ENCODE measurements at places on chromosomes 7 and 10.

GRCh38 chr10:78658645-78659597 lies 409.8 kb upstream of the ZMIZ1 start:
- DNase-seq = no peak

- DNase-seq = no peak
Observed at GRCh38 chr10:104304927-104305326, 33.3 kb downstream of the ITPRIP start.

GRCh38 chr7:64884913-64885370 lies 18.1 kb upstream of the ZNF273 start:
- DNase-seq = no peak

DNA sequence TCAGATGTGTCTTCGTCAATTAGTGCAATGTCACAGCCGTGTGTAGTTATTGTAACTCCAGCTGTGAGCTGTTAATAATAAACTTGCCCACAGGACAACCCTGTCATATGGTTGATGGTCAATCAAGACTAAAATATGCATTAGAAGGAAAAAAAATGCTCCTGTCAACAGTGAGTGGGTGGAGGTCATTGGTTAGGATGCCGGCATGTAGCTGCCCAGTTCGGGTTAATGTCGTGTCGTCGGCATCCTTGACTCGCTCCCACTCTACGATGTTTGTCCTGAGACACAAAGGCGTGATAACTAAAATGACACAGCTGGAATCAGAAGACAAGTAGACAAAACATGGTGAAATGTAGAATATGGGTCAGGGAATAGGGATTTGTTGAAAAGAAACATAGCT lies 442.8 kb upstream of the NPVF start:
- no peak for DNase-seq

DNA sequence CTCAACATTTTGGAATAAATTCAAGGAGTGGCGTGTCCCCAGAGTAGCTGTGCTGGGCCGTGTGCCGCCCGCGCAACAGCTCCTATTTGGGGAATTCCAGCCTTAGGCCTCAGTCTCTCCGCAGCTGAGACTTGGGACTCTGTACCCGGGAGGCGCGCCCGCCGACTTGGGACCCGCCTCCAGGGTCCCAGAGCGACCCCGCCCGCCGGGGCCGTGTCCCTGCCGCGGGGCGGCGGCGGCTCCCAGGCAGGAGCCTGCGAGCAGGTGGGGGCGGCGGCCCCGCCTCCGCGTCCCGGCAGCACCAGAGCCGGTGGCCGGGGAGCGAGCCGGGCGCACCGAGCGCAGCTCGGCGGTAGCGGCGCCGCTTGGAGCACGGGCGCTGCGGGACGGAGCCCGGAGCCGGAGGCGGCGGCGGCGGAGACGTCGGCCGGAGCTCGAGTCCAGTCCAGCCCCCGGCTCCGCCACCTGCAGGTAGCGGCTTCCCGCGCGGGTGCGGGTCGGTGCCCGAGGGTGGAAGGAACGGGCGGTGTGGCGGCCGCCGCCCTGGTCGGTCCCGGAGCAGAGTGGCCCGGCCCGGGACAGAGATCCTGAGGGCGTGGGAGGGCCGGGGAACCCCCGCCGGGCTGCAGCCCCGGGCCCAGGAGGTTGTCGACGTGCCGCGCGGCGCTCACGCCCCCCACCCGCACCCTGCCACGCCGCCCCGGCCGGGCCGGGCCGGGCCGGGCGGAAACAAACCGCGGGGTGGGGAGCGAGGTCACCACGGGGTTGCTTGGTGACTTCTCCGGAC lies at the start of gene WIPF3:
Gene WIPF3 (plus strand): TSS at position 301 of the 787 bp plus-strand sequence. CDS start 28,217 bp downstream, outside the sequence.
- no peak for DNase-seq

GRCh38 chr7:45193828-45194227 lies 36.2 kb downstream of the RAMP3 start:
- no peak for DNase-seq

- no peak for DNase-seq
Observed at GRCh38 chr10:61832866-61833481, 68.5 kb upstream of the ARID5B start.

GRCh38 chr10:101770331-101771215 lies 5.3 kb downstream of the FGF8 start:
- no peak for DNase-seq

DNA sequence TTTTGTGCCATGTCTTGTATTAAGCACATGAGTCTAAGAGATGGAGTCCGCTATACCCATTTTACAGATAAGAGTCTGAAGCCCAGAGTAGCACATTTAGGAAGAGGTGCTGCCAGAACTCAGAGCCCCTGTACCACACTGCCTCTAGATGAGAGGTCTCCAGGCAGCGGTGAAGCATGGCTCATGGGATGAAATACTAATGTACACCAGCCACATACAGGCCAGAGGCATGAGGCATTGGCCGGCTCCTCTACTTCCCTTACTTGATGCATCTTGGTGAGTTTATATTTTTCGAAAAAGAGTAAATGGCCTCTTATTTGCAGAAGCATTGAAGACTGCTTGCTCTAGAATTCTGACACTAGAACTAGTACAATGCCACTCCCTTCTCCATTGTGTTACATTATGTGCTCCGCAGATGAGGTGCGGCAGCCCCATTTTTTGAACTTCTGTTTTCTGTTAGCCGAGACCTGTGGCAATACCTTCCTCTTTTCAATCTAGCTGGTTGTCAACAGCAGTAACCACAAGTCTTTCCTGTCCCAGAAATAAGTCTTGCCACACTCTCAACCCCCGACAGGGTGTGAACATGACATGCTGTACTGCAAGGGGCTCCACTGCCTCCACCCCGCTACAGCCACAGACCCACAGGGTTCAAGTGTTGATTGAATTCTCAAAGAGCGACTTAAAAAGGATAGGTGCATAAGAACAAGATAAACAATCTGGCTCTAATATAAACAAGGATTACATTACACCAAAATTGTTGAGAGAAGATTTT lies 145.3 kb downstream of the CELF2 start:
- peak; percentile 83 for DNase-seq

DNA sequence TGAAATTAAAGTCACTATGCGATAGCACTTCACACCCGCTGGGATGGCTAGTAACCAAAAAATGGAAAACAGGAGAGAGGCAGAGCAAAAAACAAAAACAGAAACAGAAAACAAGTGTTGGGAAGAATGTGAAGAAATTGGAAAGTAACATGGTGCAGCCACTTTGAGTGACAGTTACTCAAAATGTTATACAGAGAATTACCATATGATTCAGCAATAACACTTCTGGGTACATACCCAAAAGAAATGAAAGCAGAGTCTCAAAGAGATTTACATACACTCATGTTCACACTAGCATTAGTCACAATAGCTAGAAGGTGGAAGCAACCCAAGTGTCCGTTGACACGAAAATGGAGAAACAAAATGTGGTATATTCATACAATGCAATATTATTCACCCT lies 88.6 kb upstream of the KCNIP2 start:
- DNase-seq = no peak

DNA sequence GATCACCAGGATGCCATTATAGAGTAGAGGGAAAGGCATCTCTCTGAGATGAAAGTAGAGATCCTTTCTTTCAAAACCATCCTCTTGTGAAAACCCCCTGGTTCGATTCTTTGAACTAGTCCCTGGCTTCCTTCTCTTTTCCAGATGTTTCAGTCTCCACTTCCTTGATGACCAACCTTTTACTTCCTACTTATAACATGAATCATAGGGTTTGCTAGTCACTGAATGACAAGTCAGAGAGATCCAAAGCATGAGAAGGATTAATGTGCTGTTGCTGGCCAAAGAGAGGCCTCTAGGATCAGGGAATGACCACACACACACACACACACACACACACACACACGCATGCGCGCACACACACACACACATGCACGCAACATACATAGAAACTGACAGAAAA lies 161.1 kb upstream of the FRMD4A start:
- no peak for DNase-seq

- no peak for DNase-seq
Observed at GRCh38 chr7:113715981-113716856, 202.6 kb downstream of the PPP1R3A start.

GRCh38 chr7:103622274-103622673 lies 176.3 kb upstream of the SLC26A5 start:
- DNase-seq = no peak

GRCh38 chr7:151494298-151495284 lies 25.1 kb downstream of the RHEB start:
- DNase-seq = no peak

- DNase-seq = no peak
Observed at GRCh38 chr10:79403441-79404230, 41.8 kb downstream of the ZCCHC24 start.

GRCh38 chr10:17028798-17029197 lies 100.8 kb downstream of the CUBN start:
- peak; percentile 21 for DNase-seq

DNA sequence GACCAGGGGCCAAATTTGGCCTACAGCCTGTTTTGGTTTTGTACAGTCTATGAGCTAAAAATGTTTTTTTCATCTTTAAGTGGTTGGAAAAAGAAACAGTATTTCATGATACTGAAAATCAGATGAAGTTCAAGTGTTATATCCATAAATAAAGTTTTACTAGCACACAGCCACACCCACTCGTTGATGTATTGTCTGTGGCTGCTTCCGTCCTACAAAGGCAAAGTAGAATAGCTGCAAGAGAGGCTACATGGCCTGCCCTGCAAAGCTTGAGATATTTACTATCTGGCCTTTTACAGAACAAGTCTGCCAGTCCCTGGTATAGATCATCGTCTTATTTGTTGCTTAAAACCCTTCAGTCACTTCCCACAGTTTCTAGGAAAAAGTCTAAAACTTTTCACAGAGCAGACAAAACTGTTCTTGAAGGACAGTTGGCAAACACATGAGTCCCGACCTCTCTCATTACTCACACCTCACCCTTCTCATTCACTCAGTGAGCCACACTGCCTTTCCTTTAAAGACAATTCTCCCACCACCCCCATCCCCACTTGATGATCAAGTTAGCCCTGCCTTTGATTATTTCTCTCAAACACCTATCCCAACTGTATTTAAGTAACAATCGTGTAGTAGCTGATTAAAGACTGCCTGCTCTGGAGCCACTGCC lies 9.9 kb downstream of the RHEB start:
- DNase-seq = no peak
